ENCODE measurements at places on chromosomes 1 and 21.

DNA sequence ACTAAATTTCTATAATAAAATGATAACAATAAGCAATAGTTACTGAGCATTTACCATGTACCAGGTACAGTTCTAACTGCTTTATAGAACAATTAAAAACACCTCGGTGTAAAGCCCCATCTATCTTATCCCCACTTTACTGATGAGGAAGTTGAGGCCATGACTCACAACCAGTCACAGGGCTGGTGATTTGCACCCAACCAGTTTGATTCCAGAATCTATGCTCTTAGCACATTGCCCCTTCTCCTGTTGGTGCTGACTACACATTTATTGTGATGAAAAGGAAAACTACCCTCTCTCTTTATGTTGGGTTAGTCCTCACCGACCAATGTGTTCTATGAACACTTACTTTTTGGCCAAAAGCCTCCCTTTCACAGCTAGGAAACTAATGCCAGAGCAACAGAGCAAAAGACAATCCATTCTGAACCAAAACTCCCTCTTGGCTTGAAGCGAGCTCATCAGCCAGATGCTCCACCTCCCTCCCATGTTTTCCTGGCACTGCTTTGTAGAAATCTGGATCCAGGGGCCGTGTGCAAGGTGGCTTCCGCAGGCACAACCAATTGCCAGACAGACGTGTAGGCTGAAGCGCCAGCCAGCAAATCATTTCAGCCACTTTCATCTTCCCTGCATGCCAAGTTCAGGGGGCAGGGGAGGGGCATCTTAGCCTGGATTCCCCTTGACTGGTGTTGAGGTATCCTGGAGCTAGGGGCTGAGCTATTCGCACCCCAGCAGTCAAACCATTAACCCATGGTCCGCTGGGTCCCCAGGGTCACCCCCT is 32.0 kb upstream of the SLC30A1 start:
- DNase-seq = no peak

DNA sequence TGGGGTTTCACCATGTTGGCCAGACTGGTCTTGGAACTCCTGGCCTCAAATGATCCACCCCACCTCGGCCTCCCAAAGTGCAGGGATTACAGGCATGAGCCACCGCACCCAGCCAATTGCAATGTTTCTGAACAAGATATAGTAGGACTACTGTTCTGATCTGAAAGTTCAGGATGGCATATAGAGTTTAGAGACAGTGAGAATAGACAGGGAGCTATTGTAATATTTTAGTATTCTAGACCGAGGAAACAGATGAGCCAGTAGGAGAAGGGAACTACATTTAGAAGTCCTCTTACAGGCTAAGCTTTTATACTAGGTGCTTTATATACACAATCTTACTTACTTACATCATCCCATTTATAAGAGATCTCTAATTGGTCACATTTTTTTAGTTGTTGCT is 33.1 kb downstream of the SOAT1 start:
- no peak for DNase-seq

GRCh38 chr1:10399444-10399941 is 629 bp downstream of the PGD start:
- DNase-seq = peak; percentile 13

DNA sequence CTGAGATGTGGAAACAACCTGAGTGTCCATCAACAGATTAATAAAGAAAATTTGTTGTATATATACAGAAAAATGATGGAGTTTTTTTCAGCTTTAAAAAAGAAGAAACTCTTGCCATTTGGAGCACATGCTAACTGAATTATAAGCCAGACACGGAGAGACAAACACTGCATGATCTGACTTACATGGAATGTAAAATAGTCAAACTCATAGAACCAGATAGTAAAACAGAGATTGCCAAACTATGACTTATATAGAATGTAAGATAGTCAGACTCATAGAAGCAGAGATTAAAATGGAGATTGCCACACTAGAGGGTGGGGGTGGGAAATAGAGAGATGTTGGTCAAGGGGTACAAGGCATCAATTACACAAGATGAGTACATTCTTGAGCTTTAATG is 1786.6 kb downstream of the PLA2G4A start:
- no peak for DNase-seq

- DNase-seq = peak; percentile 77
Measured at GRCh38 chr1:155085504-155086127, 7.0 kb downstream of the EFNA3 start.

DNA sequence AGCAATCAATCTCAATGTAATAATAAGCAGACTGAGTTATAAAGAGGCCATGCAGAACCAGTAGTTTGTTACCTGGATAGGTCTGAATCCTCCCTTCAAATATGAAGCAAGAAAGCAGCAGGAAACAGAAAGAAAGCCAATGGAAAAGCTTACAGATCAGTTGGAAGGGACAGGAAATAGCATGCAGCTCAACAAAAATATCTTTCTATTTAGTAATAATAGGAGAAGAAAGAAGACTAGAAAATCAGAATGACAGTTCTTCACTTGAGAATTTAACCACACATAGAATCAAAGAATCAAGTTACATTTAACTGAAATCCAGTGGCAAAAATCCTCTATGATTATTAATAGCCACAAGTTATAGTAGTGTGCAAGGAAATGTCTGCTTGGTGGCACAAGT is 194.4 kb downstream of the EIF4G3 start:
- no peak for DNase-seq

- no peak for DNase-seq
Measured at GRCh38 chr1:54708385-54708784, 7.3 kb upstream of the TTC4 start.

DNA sequence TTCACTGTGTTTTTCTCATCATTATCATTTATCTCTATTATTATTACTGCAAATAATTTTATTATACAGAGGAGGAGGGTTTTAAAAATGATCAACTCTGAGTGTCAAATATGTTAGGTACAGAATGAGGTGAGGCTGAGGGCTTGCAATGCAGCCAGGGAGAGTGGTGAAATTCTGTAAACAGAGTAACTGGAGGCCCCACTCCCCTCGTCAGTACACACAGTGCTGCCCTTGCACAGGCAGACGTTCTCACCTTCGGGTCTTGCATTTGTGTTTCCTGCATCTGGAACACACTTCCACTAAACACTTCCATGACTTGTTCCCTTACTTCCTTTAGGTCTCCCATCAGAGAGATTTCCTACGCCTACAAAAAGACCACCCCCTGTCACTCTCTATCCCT is 24.3 kb upstream of the COA6 start:
- DNase-seq = no peak

DNA sequence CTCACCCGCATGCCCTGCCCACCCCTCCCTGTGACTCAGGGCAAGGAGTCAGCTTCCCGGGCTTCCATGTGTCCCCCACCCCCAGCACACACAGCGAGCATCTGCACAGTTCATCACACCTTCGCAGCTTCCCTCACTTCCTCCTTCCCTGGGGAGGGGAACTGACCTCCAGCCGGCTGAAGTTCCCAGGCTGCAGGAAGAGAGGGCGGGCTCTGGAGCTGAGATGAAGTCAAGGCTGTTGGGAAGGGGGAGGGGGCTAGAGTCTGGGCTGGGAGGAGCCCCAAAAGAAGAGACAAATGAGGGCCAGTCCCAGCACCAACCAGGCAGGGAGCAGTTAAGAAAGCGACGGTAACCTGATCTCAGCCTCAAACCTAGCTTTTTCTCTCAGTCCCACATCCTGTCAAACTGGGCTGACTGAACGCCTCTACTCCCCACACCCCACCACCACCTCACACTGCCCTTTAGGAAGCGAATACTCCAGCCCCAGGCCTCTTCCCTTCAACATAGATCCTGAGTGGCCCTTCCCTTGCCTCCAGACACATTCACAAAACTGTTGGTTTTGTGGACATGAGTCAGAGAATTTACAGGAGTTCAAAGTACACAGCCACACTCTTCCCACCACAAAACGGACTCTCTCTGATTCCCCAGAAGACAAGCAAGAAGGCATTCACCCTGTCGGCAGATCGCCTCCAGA is 1.8 kb downstream of the RHOC start:
- peak; percentile 80 for DNase-seq

- DNase-seq = peak; percentile 50
Measured at GRCh38 chr1:36516372-36517010, 33.8 kb upstream of the CSF3R start.

DNA sequence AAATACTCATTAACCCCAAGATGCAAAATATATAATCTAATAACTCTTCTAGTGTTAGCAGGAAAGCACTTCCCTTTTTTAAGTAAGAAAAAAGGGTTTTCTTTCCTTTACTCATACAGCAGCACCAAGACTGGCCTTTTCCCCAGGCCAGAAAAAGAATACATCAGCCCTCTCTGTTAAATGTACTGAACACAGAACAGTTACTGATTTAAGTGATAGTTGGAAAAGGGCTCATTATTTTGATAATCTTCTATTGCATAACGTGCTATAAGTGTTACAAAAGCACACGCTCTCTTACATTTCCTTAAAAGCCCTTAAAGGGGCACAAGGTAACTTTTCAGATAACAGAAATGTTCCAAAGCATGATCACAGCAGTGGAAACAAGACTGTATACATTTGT is 142.9 kb downstream of the TIAM1 start:
- peak; percentile 32 for DNase-seq

DNA sequence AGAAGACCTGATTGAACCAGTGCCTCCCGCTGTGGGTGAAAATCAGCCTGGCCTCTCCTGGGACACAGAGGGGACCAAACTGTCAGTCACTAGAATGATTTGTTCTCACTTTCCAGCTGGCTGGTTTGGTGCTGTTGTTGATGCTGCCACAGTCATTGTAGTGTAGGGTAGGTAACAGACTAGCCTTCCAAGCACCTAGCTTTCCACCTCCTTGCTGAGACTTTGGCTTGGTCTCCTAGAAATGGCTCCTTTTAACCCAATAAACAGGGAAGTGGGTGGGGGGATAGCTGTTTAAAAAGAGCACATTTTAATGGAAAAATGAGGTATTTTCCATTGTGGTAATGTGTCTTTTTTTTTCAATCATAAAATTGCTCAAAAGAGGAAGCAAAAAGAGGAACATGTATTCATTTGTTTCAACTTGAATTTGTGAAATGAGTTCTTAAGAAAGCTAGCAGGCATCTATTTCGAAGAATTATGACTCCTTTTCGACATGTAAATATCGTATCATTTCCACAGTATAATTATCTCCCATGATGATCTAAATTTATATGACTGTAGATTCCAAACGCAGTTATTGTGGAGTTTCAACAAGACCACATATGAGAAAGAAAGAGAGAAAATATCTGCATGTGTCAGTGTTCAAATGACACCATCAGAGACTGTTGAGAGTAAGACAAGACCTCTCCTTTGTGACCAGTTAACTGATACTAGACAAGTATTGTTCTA is 190.1 kb downstream of the HLX start:
- peak; percentile 84 for DNase-seq

- no peak for DNase-seq
Measured at GRCh38 chr1:172497230-172497629, 35.7 kb upstream of the SUCO start.

DNA sequence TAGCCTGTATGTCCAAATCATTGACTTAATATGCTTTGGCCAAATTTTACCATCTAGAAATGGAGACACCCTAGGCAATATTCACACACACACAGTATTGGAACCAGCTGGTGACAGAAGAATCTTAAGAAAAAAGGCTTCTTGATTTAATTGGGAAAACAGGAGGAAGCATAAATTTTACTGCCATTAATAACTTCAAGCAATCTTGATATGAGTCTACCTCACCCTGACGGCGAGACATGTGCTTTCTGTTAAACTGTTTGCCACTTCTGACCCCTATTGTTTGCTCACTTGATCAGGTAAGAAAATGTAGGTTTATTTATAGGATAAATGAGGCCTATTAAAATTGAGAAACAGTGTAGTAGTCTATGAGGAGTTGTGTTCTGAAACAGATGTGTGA is 73.2 kb downstream of the KIFAP3 start:
- no peak for DNase-seq

DNA sequence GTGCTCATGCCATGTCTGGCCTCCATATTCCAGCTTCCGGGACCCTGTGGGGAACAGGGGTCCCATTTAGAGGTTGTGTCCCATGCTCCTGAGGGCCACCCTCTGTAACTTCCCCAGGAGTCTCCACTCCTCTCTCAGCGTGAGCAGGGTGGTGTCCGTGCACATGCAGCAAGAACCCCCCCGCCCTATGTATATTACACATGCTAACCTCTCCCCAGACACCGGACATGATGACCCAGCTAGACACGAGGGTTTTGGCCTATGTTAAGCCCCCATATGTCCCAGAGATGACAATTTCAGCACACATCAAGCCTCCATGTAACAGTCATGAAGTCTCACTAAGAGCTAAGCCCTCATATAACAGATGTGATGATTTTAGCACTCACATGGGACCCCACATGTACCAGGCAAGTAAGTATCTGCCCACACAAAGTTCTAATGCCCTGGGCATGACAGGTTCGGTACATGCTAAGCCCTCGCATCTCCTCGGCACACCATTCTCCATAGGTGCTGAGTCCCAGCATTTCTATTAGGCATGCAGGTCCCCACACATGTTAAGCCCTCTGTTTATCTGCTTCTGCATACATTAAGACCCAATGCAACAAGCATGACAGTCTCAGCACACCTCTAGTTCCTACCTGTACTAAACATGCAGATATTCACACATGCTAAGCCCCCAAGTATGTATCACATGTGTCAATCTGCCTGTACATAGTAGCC is 7.1 kb downstream of the FHL3 start:
- no peak for DNase-seq

- no peak for DNase-seq
Measured at GRCh38 chr1:230891413-230891812, 23.1 kb upstream of the C1orf198 start.

- DNase-seq = no peak
Measured at GRCh38 chr1:21005466-21006239, 171.0 kb downstream of the EIF4G3 start.

DNA sequence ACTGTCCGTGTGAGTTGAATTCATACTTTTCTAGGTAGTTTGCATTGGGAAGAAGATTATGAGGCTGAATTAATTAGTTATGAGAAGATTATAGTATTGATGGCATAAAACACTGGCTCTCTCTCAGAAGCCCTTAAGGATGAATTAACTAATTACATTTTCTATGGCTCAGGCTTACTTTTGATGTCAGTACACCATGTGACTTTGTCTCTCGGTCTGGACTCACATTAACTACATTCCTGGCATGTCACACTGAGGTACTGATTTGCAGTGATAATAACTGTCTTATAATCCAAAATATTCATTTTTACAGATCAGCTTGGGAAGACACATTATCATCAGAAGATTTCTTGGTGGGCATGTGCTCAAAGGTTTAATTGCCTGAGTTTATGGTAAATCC is 362.2 kb downstream of the ZP4 start:
- no peak for DNase-seq

DNA sequence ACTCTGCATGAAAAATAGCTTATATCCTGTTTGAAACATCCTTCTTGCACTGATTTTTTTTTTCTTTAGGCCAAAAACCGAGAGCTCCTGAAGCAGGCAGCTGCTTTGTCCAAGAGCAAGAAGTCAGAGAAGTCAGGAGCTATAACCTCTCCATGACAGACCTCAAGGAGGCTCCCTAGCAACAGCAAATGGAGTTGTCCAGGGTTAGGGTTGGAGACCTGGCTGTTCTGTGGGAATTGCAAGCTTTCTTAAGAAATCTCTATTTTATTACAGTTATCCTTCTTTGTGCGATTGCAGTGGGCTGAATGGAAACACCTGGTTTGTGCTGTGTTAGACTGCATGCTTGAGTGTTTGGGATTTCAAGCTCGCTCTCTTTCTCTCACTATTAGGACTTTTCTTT is 12.6 kb upstream of the STX12 start:
- no peak for DNase-seq
